ENCODE measurements at places on chromosomes 6 and 20.

DNA sequence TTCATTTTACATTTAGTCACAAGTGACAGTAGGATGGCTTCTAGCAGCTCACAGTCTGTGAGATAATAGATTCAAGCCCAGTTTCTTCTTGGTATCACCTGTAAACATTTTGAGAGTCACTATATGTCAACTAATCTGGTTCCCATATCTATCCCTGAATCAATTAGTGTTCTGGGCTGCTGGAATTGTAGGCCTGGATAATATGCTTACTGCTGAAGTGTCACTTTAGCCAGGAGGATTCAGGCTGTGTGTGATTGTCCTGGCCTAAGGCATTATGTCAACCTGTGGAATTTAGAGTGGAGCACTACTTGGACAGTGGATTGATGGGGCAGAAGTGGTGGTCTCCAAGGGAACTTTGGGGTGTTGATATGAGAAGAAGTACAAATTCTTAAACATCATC lies 1071.8 kb upstream of the CITED2 start:
- DNase-seq: no peak

DNA sequence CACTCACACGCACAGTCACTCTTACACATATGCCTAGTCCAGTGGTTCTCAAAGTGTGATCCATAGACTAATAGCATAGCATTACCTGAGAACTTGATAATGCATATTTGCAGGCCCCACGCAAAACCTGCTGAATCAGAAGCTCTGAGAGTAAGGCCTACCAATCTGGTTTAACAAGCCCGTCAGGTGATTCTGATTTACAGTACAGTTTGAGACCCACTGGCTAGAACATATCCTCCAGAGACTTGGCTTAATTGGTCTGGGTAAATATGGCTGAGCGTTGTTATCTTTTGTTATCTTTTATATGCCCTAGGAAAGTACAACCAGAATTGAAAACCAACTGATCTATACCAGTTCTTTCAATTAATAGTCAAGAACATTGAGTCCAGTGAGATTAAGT lies 9.6 kb downstream of the TSPYL4 start:
- no peak for DNase-seq

DNA sequence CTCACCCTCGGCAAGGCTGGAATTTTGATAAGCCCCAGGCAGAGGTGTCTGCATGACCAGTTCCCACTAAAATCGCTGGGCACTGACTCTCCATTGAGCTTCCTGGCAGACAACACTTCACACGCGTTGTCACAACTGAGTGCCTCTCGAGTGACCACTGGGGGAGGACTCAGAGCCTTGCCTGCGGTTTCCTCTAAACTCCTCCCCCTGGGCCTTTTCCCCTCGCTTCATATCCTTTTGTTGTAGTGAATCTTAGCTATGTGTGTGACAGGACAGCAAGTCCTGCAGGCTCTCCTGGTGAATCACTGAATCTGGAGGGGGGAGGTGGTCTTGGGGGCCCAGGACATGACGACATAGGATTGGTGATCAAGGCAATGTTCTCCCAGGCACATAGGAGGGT lies 670.8 kb downstream of the PRKN start:
- peak; percentile 60 for DNase-seq

- no peak for DNase-seq
These were observed 200.7 kb downstream of the PREX1 start for GRCh38 chr20:48626938-48627736.

- no peak for DNase-seq
These were observed 44.7 kb downstream of the NFATC2 start for GRCh38 chr20:51497542-51498467.

Data from skeletal muscle cell (primary cell).